ENCODE measurements at places on chromosomes 16 and 17. TPM values are rescaled to one million over a fixed set of nuclear protein-coding genes. Genes with fewer than 3 reads are reported as not detected.

TEX19 gene
- not detected for polyA plus RNA-seq

CACNA1H gene
- 17.0 TPM for polyA plus RNA-seq

CTRB2 gene
- polyA plus RNA-seq = not detected

BMERB1 gene
- polyA plus RNA-seq = 41.2 TPM

KCNJ2 gene
- 1.9 TPM for polyA plus RNA-seq

SLC52A1 gene
- 0.47 TPM for polyA plus RNA-seq

KRTAP2-2 gene
- polyA plus RNA-seq = not detected

AANAT gene
- polyA plus RNA-seq = 0.50 TPM

CD300E gene
- 0.10 TPM for polyA plus RNA-seq

TP53TG3B gene
- polyA plus RNA-seq = not detected

TSNAXIP1 gene
- polyA plus RNA-seq = 7.8 TPM

MEIOC gene
- 3.3 TPM for polyA plus RNA-seq

- DNase-seq = no peak
Observed at GRCh38 chr17:1493291-1493980, 950 bp upstream of the MYO1C start.

GRCh38 chr16:75742424-75743047 lies 16.2 kb upstream of the CPHXL start:
- no peak for DNase-seq

DNA sequence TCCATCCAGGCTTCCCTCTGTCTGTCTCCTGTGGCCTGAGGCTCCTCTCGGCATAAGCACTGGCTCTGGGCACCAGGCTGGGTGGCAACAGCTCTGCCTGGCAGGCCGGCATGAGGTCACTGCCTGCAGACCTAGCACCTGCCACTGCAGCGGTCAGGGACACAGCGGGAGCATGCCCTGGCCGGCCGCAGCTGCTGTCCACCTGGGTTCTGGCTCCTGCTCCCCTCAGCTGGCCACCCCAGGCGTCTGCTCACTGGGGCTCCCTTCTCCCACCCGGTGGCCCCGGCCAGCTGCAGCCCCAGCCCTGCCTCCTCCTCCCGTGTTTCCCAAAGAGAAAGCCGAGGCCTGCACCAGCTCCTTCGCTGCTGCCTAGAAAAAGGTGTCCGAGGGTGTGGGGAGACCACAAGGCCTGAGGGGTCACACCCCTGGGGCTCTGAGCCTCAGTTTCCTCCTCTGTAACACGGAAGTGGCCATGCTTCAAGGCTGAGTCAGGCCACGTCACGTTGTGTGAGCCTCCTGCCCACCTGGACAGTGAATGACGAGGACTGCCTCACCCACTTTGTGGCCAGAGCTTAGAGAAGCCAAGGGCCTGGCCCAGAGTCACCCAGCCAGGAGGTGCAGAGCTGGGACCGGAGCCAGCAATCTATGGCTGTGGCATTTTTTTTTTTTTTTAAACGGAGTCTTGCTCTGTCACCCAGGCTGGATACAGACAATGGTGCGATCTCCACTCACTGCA lies 6.7 kb downstream of the NTHL1 start:
- DNase-seq = no peak

DNA sequence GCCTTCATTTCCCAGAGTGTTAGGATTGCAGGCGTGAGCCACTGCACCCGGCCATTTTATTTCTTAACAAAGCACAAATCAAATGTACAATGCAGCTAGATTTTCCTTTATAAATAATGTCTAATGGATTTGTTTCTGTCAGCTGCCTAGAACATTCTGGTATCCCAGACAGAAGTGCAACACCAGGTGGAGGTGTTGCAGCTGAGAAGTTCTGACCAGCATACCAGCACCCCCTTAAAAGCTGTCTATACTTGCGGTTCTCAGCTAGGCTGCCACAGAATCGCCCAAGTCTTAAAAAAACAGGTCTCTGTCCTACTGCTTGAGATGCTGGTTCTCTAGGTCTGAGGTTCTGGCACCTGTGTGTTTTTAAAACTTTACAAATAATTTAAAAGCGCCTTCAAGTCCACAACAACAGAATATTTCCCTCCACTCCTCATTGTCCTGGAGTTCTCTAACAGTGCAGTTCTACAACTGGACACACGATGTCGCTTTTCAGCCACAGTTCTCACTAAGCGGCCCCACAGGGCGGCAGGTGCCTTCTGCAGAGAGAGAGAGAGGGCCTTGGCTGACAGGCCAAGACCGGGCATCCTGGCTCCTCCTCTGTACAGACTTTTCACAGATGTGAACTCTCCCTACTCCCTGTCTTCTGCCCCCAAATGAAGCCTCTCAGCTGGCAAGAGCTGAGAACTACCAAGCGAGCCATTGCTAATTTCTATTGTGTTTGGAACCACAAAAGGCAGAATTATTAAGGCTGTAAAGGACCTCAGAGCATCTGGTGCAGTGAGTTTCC lies 32.6 kb upstream of the MEOX1 start:
- DNase-seq = peak; percentile 87

GRCh38 chr16:58842156-58842555 lies 108.0 kb upstream of the GOT2 start:
- no peak for DNase-seq

DNA sequence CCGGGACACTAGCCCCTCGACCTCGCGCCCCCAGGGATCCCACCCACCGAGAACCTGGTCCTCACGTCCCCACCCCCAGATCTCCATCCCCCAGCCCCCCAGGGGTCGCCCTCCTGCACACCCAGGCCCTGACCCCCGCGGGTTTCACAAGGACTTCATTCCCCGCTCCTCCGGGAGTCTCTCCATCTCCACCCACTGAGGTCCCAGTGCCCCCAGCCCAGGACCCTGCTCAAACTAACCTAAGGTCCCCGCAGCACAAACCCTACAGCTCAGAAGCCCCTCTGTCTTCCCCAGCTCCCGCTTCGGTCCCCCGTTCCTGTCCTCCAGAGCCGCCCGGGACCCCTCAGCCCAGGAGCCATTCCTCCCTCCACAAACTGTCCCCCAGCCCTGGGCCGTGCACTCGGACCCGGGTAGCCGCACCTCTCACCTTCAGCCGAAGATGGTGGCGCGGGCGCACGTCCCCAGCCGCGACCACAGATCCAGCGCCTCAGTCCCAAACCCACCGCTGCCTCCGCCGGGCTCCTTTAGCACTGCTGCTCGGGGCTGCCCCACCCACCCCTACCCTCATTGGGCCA lies at the start of gene MYH10:
TSS of gene MYH10 (minus strand) at position 499 of the 575 bp plus-strand sequence. CDS start 7,479 bp downstream, outside the sequence.
- peak; percentile 32 for DNase-seq

- no peak for DNase-seq
Observed at GRCh38 chr17:28396635-28397239, 9.3 kb downstream of the SLC46A1 start.

DNA sequence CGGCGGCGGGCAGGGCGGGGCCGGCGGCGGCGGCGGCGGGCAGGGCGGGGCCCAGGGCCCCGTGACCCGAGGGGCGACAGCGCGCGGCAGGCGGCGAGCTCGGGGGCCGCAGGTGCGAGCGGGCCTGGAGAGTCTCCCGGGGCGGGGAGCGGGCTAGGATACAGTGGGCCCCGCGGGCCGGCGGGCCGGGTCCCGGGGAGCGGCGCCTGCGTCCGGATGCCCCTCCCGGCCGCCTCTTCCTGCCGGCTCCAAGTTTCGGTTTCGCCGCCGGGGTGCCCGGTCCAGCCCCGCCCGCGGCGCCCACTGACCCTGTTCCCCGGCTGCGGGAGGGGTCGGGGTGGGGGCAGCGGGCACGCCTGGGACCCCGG lies at the start of gene RNF213:
TSS of gene RNF213 (plus strand) at position 62 of the 368 bp plus-strand sequence. CDS start 2,830 bp downstream, outside the sequence.
- DNase-seq = peak; percentile 35

- no peak for DNase-seq
Observed at GRCh38 chr16:84369938-84370627, 1.7 kb downstream of the ATP2C2 start.

DNA sequence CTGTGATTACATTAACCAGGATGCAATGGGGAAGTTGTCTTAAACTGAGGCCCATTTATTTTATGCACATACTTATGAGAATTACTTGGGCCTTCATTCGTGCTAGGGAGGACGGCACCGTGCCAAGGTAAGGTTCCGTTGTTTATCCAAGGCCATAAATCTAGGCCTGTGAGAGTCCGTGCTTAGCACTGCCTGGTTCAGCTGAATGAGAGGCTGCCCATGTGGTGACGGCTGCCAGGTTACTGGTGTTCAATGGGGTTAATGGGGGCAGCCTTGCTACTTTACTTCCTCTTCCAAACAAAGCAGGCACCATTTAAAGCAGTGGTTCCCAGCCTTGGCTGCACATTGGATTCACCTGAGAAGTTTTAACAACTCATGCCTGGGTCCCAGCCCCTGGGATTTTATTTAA lies 135.1 kb upstream of the NOL11 start:
- DNase-seq = peak; percentile 61

GRCh38 chr16:4683255-4684057 lies 9.9 kb upstream of the NUDT16L1 start:
- DNase-seq = no peak

DNA sequence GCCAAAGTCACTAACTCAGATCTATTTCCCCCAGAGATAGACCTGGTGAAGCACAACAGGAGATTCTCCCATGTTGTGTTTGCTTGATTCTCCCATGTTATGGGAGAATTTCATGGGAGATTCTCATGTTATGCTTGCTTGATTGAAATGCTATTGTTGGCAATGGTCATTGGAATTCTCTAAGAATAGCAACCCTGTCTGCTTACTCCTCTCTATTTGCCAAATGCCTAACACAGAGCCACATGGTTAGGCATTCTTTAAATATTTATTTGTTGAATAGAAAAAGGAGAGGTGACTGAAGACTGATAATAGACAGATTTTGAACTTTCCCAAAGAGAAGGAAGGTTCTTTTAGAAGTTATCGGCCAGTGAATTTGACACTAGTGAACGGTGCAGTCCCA lies 111.5 kb upstream of the MPHOSPH6 start:
- no peak for DNase-seq

GRCh38 chr17:333626-334396 lies 18.8 kb downstream of the RPH3AL start:
- DNase-seq = no peak

All from left kidney (tissue), 8 donors.